ENCODE measurements at places on chromosomes 2 and 18. TPM values are rescaled to one million over a fixed set of nuclear protein-coding genes. Genes with fewer than 3 reads are reported as not detected.

The MAL gene
- not detected for total RNA-seq

The TMEM178A gene
- total RNA-seq = not detected

The ACSL3 gene
- 137 TPM for total RNA-seq

The SCTR gene
- total RNA-seq = not detected

The CACNB4 gene
- 0.11 TPM for total RNA-seq

The TAF4B gene
- total RNA-seq = 5.6 TPM

The THSD7B gene
- 0.10 TPM for total RNA-seq

The TRABD2A gene
- 1.5 TPM for total RNA-seq

The IL36G gene
- total RNA-seq = 0.32 TPM

The AAMP gene
- total RNA-seq = 108 TPM

The CXCR1 gene
- total RNA-seq = 0.28 TPM

The IL36A gene
- not detected for total RNA-seq

The FOXI3 gene
- total RNA-seq = 0.04 TPM

The OTOS gene
- not detected for total RNA-seq

The TMEM150A gene
- 8.8 TPM for total RNA-seq

The MC5R gene
- not detected for total RNA-seq

The DLX1 gene
- total RNA-seq = 7.0 TPM

The SLC5A7 gene
- total RNA-seq = not detected

The CRYGD gene
- not detected for total RNA-seq

The B4GALT6 gene
- total RNA-seq = 8.3 TPM

The AGXT gene
- total RNA-seq = not detected

The SLC4A5 gene
- total RNA-seq = 0.17 TPM
